ENCODE measurements at places on chromosomes 12 and 14.

- H3K27me3 ChIP-seq: no peaks in the 10 kb centered on the region
- no peak overlapping the region for H3K4me3 ChIP-seq
- H3K36me3 ChIP-seq: no peaks in the 10 kb centered on the region
- H3K27ac ChIP-seq: no peak overlapping the region
- DNase-seq: no peak
Observed at GRCh38 chr14:104393898-104394381, 185.6 kb upstream of the C14orf180 start.

DNA sequence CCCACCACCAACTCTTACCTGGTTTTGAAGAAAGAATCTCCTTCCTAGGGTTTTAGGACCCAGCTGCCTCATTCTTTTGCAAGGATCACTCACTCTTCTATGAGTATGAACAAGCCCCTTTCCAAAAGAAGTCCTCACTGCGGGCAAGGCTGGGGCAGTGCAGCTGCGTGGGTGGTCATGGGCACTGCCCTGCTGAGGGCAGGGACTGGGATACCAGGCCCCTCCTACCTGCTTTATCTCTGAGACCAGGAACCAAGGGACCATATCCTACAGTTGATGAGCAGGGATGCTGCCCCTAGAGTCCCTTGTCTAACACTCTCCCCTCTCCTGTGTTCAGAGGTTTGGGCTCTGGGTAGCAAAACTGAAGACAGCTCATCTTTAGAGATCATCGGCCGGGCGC, 20.5 kb downstream of the HPD start:
- DNase-seq: peak; percentile 48
- no peak overlapping the region for H3K27ac ChIP-seq
- no peak overlapping the region for H3K4me3 ChIP-seq

DNA sequence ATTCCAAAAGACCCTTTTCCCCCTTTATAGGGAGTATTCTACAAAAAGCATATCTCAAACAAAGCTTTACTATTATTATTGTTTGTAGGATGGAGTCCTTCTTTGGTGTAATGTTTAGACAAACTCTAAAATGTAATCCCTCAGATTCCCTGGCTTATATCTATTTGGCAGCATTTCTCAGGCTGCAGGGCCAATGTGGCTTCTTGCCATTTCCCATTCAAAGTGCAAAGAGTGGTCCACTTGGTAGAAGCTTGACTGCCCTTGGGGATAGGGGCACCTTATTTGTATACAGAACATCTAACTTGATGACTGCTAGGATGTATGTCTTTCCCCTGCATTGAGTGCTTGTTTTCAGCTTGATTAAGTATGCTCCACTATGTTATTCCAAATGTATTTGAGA, 242.7 kb downstream of the PRKD1 start:
- no peak for DNase-seq
- H3K4me3 ChIP-seq: no peak overlapping the region
- no peak overlapping the region for H3K27ac ChIP-seq
- no peaks in the 10 kb centered on the region for H3K27me3 ChIP-seq
- H3K4me1 ChIP-seq: no peaks in the 10 kb centered on the region

GRCh38 chr14:49972823-49973222, 79.9 kb downstream of the ARF6 start:
- H3K4me1 ChIP-seq: no peaks in the 10 kb centered on the region
- no peaks in the 10 kb centered on the region for H3K27me3 ChIP-seq
- no peak overlapping the region for H3K27ac ChIP-seq
- H3K36me3 ChIP-seq: no peaks in the 10 kb centered on the region

GRCh38 chr14:94867946-94868771, 98.2 kb upstream of the GSC start:
- peaks cover 10% of the 10 kb centered on the region for H3K27me3 ChIP-seq
- H3K4me3 ChIP-seq: no peak overlapping the region
- no peak for DNase-seq
- no peak overlapping the region for H3K27ac ChIP-seq

GRCh38 chr12:50621399-50622300, 116.9 kb downstream of the DIP2B start:
- H3K27ac ChIP-seq: peak overlapping the region; percentile 55
- H3K4me1 ChIP-seq: peaks cover 5% of the 10 kb centered on the region
- no peak overlapping the region for H3K4me3 ChIP-seq
- no peak for DNase-seq
- H3K36me3 ChIP-seq: peaks cover 4% of the 10 kb centered on the region

DNA sequence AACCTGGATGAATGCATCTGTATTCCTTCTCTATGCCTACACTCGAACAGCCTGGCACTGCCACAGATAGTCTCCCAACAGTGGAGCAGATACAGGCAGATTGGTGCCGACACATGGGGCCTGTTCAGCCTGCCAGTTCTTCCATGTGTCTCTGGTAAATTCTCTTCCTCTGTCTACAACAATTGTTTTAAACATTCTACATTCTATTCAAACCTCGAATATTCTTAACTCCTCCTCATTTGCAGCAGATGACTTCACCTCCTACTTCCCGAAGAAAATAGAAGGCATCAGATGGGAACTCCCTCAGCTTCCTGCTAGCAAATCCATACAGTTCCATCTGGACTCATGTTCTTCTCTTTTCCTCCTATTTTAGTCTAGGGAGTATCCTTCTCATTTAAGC, 43.1 kb upstream of the OTOGL start:
- H3K27ac ChIP-seq: no peak overlapping the region
- no peaks in the 10 kb centered on the region for H3K36me3 ChIP-seq
- H3K4me1 ChIP-seq: no peaks in the 10 kb centered on the region
- no peak overlapping the region for H3K4me3 ChIP-seq

DNA sequence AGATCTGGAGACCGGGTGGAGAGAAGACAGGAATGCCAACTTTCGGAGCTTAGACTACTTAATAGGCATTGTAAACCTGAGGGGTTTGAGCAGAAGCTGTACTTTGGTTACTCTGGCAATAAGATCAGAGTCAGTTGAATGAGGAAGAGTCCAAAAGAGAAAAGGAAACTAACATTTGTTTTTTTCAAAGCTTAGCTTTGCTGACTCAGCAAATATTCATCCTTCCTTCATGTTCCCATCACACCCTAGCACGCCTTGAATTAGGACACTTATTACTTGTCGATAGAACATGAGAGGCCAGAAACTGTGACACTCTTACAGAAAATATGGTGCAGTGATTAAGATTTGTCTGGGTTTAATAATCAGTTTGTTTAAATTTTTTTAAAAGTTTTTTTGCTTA, 266.9 kb upstream of the ATP2B1 start:
- no peak overlapping the region for H3K4me3 ChIP-seq
- DNase-seq: no peak
- H3K27ac ChIP-seq: no peak overlapping the region
- no peaks in the 10 kb centered on the region for H3K36me3 ChIP-seq

GRCh38 chr14:87529081-87529480, 463.9 kb downstream of the GALC start:
- H3K4me1 ChIP-seq: no peaks in the 10 kb centered on the region
- H3K27ac ChIP-seq: no peak overlapping the region
- peak; percentile 73 for DNase-seq

GRCh38 chr14:68951800-68952530, 27.1 kb downstream of the ACTN1 start:
- H3K4me3 ChIP-seq: no peak overlapping the region
- H3K36me3 ChIP-seq: peaks cover 37% of the 10 kb centered on the region
- H3K27me3 ChIP-seq: no peaks in the 10 kb centered on the region
- peaks cover 5% of the 10 kb centered on the region for H3K4me1 ChIP-seq

DNA sequence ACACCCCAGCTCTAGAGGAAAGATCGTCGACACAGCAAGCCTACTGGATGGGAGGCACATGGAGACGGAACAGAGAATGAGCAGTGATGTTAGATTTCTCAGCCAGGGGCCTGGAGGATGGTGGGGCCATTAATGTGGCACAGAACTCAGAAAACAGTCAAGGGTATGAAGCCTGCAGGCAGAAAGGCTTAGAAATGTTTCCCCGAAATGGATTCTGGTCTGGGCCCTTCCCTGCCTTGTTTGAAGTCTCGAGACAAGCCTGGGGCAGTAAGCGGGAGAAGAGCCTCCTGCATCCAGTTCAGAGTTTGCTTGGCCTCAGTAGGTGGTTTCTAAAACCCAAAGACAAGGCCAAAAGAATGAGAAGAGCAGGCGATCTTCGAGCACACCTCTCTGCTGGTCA, 158.4 kb downstream of the NTF3 start:
- H3K36me3 ChIP-seq: no peaks in the 10 kb centered on the region
- H3K27ac ChIP-seq: no peak overlapping the region
- H3K4me3 ChIP-seq: no peak overlapping the region
- no peaks in the 10 kb centered on the region for H3K27me3 ChIP-seq
- peaks cover 16% of the 10 kb centered on the region for H3K4me1 ChIP-seq

Measured in endodermal cell (in vitro differentiated cells).